ENCODE measurements at places on chromosomes 4 and X.

- DNase-seq = no peak
These were observed 118.4 kb upstream of the MED14 start for GRCh38 chrX:40853816-40854123.

- peak; percentile 5 for DNase-seq
These were observed 80.2 kb upstream of the CBLL2 start for GRCh38 chrX:22192419-22193060.

- no peak for DNase-seq
These were observed 64.6 kb downstream of the CLDN34 start for GRCh38 chrX:10031746-10032145.

DNA sequence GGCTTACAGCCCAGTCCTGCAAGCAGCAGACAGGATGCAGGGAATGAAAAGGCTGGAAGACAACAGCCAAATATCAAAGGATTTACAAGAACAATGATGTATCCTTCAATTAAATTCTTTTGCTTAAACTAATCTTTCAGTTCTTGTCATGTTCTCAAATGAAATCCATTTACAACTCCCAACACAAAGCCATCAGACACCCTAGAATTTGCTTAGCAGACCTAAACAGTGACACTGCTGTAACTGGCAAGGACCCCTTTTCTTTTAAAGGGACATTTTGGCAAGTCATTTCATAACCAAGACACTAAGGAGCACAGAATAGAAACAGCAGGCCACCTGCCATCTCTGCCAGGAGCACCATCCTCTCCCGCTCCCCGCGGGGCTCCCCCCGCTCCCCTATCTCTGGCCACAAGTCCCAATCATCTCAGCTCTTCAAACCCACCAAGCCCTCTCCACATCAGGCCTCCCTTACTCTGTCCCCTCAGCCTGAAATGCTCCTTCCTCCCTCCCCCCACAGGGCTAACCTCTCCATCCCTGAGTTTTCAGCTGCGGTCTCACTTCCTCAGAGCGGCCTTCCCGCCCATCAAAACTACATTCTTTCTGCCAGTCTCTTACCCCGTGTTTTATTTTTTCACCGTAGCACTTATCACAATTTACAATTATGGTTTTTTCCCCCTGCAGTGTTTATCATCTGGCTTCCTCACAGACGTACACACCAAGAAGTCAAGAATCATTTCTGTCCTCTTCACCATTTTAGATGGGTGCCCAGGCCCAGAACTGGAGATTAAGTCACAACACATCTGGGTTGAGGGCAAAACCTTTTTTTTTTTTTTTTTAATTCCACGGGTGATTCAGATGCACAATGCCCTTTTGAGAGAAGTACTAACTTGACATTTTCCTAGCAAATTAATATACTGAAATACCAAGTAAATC, 45.8 kb downstream of the TSPAN5 start:
- no peak for DNase-seq

DNA sequence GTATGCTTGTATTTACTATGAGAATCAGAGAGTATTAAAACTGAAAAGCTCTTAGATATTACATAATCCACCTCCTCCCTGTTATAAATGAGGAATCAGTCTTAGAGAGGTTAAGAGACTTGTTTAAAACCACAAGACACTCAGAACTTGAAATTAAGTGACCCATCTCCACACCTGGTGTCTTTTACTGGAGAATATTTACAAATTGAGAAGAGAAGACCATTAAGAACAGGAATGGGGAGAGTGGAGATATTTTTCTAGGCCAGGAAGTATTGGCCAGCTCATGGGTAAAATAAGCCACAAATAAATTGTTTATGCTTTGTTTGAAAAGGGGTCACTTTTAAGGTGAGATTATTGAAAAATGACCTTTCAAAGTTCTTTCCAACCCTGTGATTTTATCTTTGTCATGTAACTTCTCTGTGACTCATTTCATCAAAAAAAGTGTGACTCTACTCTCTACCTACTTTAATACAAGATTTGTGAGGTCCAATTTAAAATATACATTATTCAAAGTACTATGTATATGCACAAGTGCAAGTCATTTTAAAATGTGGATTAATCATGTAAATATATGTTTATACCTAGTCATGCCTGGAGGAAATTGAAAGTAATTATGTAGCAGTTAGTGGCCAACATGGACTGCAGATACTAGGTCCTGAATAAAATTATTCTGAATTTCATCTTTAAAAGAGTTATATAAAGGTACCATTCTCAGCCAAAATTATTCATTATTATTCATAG, 15.9 kb upstream of the COX7B2 start:
- no peak for DNase-seq

GRCh38 chrX:153551135-153551534, 33.7 kb downstream of the ATP2B3 start:
- no peak for DNase-seq

- no peak for DNase-seq
These were observed 76.2 kb downstream of the GSTCD start for GRCh38 chr4:105784761-105785160.

DNA sequence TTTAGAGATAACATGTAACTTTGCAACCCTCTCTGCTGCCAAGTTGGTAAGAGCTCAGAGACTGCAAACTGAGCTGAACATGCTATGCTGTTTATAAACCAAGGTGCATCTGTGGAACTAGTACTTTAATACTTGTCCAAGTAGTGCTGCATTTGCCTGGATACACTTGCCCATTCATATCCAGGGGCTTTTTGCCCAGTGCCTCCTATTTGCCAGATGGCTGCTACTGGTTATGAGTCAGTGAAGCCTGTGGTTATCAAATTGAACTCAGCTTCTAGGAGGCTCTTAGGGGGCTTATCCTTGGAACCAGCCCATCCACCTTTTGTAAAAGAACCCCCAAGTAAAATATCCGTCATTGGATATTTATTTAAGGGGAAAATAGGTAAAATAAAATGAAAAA, 79.6 kb downstream of the AFF2 start:
- DNase-seq = no peak

- no peak for DNase-seq
These were observed 51.1 kb upstream of the MYOZ2 start for GRCh38 chr4:119084513-119084912.

- DNase-seq = no peak
These were observed 29.8 kb downstream of the CD99L2 start for GRCh38 chrX:150868625-150869024.

DNA sequence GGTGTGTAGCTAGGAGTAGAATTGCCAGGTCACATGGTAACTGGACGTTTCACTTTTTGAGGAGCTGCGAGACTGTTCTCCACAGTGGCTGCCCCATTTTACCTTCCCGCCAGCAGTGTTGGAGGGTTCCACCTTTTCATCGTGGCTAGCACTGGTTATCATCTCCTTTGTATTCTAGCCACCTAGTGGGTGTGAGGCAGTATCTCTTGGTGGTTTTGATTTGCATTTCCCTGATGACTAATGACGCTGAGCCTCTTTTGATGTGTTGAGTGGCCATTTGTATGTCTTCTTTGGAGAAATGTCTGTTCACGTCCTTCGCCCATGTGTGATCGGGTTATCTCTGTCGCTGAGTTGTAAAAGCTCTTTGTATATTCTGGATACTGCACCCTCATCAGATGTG, 10.6 kb downstream of the ABCD1 start:
- no peak for DNase-seq

DNA sequence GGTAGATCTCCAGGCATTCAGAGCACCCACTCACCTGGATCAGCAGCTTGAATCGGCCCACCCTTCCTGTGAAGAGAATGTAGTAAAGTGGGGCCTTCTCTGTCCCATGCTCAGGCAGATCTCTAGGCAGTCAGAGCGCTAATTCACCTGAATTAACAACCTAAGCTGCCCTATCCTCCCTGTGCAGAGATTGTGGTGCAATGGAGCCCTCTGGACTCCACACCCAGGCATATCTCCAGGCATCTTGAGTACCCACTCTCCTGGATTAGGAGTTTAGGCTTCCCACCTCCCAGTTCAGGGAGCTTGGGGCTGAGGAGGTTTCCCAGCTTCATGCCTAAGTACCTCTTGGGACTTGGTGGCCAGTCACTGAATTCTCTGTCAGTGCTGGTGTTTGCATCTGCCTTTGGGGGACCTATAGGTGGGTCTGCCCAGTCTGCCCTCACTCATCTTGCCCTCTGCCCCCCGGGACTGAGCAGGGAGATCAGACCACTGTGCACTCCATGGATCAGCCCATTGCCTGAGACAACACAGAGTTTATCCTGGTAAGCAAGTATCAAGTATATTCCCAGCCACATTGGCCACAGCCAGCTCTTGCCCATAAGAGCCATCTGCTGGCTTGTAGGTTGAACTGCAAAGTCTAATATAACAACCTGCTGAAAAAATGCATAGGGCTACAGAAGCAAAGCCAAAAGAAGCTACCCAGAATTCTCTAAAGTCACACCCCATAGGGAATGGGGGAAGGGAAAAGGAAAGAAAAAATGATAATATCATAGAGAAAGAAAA, 372.9 kb downstream of the KLHL13 start:
- no peak for DNase-seq

DNA sequence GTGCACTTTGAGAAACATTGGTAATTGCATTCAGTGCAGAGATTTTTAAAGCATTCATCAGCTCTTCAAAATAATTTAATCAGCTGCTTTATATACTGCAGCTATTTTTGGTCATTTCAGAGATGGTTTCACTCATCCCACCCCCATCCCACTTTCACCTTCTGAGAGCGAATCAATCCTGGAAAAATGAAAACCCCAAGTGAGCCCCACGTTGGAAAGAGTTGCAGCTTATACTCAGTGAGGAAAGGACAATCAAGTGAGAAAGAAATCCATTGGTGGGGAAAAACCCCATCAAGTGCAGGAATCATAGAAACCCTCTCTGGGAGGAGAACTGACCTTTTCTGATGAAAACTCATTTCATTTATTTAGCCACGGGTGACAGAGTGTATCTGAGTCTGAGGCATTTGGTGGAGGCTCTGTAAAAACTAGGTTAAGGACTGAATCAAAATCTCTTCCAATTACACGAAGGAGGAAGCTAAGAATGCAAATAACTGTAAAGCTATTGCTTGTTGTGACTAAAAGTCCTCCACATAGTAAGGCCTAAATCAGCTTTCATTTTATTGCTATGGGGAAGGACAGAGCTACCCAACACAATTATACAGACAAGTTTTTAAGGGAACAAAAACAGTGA, 240.4 kb upstream of the PGRMC2 start:
- DNase-seq = no peak

DNA sequence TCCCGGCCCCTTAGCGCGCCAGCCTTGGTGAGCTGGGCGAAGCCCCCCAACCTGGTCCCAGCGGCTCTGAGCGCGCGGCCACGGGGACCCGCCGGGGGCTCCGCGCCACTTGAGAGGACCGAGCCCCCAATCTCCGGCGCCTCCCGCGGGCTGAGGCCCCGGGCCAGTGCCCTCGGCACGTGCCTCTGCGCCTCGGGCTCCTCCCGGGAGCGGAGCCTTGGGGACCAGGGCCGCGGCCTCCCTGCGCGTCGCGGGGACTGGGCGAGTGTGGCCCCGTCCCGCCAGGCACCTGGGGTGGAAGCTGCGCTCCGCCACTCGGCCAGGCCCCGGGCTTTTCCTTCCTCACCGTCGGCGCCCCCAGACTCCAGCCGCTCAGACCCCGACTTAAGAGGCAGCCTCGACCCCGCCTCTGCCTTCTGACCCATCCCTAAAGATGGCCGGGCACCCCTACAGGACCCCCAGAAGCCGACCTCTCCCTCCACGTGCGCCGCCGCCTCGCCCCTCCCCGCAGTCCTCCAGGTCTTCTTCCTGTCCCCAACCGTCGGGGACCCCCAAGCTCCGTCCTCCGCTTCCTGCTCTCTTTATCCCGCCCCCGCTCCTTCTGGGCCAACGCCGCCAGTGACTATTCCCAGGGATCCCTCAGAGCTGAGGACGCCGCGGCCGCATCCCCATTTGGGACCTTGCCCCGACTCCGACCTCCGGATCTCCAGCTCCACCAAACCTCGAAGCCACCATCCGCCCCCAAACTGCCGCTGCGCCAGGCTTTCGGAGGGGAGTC, 752 bp downstream of the ERAS start:
- DNase-seq = no peak

DNA sequence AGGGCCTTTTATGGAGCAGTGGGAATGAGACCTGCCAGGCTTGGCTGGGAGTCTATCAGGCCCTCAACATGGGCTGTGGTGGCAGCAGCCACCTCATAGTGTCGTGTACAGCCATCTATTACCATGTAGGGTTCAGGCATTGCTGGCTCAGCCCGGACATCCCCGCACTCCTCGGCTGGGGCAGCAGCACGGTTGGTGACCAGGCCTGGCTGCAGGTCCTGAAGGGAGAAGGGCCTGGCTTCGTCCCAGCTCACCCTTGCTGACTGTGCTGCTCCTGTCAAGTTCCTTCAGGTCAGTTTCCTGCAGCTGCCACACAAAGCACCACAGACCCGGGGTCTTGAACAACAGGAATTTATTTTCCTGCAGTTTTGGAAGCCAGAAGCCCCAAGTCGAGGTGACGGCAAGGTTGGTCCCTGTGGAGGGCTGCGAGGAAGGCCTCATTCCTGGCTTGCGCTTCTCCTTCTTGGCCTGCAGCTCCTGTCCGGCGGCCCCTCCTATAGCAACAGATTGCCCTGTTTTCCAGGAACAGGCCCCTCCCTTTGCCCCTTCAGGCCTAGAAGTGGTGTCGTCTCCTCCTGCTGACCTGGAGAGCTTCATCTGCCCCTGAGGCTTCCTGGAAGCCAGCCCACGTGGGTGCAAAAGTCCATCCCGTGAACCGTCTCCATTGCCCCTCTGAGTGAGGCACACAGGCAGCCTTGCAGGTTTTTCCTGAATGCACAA, 25.2 kb upstream of the SORCS2 start:
- no peak for DNase-seq

DNA sequence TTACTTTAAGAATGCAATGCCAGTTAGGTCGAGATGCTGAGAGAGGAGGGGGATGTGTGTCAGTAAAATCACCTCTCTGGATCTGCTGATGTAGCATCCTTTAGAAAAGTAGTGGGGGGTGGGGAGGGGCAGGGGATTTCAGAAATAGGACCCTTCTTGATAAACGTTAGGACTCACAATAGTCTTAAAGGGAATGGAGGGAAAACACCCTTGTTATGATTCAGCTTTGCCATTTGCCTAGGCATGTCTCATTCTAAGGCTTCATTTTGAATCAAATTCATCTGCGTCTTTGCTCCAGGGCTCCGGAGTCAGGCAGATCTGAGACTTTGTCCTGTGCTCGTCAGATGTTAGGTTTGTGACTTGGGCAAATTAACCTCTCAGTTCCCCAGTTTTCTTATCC, 879 bp downstream of the SH2D1A start:
- no peak for DNase-seq

- no peak for DNase-seq
These were observed 160.5 kb downstream of the ZNF518B start for GRCh38 chr4:10296730-10297129.

DNA sequence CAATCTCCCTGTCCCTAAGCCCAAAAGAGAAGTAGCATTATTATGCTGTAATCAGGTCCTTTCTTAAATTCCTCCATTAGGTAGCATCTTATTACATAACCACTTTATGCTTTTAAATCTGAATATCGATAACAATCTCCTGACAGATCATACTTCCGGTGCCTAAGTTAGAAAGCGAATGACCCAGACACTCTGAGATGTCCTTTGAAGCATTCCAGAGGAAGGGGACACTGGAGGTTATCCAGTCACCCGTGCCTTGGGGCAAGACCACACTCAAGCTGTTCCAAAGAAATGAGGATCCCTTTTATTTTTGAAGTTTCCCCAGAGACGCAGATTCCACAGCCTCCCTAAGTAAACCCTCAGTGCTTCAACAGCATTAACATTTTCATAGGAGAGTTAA, 125.7 kb downstream of the PALLD start:
- DNase-seq = no peak

GRCh38 chrX:136028383-136028984, 43.2 kb downstream of the SLC9A6 start:
- no peak for DNase-seq
